Stimulated activated CD8-positive, alpha-beta memory T cell treated with anti-CD3 and anti-CD28 coated beads, Interleukin-7, amount 100 ng/mL, for 4 hours (primary cell): ENCODE measurements at places on chromosomes 16 and 17.

DNA sequence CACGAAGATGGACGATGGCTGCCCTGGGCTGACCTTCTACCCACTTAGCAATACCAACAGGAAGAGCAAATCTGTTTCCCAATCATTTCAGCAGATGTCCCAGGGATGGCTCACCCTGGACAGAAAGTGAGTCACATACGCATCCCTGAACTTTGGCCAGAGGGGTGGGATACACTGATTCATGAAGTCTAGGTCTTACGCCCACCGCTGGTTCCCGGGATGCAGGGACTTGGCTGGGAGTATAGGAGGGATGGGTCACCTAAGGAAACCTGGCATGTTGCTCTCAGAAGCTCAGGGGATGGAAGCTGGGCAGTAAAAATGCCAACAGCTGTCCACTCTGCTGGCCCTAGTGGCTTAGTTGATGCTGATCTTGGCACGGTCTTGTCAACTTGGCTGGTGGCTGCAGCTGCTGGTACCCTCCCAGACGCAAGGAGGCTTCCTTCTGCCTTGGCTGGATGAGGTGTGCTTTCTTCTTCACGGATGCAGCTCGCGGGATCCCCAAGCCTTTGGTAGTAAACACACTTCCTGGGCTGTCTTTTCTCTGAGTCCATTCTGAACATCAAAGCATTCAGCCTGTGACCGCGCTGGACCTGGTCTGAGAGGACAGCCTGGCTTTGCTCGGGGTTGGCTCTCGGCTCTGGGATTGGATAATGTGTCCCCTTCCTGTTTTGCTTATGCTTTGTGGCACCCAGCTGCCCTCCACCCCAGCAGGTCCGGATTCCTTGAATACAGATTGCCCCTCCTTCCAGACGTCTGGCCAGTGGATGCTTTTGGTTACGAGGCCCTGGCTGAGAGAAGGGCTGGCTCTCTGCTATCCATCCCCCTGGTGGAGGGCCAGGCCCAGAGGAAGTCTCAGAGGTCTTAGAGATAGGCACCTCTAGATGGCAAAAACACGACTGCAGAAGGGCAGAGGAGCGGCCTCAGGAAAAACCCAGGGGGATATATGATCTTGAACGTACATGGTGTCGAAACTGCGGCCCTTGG, 71.5 kb downstream of the RAP1GAP2 start:
- no peak for DNase-seq

DNA sequence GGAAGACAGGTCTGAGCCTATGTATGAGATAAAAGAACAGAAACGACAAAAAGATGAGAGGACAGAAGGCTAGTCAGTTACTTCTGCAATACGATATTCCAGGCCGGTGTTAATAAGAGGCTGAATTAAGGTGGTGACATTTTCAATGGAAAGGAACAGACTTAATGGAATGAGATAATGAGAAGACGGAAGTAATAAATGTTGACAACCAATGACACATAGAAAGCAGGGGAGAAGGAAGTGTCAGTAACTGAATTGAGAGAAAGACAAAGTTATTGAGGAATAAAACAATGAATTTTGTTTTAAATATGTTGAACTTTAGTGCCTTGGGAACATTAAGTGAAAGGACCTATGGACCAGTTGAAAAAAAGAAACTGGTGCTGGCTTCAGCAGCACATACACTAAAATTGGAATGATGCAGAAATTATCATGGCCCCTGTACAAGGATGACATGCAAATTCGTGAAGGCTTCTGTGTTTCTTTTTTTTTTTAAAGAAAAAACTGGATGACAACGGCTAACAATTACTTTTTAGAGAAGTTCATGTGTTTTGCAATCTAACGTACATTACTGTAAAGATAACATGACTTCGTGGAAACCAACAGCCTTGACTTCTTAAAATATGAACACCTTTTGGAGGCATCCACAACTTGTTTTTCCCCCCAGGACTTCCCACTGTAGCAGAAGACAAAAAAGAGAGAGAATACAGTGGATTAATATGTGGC, 18.5 kb upstream of the CPD start:
- DNase-seq: no peak

DNA sequence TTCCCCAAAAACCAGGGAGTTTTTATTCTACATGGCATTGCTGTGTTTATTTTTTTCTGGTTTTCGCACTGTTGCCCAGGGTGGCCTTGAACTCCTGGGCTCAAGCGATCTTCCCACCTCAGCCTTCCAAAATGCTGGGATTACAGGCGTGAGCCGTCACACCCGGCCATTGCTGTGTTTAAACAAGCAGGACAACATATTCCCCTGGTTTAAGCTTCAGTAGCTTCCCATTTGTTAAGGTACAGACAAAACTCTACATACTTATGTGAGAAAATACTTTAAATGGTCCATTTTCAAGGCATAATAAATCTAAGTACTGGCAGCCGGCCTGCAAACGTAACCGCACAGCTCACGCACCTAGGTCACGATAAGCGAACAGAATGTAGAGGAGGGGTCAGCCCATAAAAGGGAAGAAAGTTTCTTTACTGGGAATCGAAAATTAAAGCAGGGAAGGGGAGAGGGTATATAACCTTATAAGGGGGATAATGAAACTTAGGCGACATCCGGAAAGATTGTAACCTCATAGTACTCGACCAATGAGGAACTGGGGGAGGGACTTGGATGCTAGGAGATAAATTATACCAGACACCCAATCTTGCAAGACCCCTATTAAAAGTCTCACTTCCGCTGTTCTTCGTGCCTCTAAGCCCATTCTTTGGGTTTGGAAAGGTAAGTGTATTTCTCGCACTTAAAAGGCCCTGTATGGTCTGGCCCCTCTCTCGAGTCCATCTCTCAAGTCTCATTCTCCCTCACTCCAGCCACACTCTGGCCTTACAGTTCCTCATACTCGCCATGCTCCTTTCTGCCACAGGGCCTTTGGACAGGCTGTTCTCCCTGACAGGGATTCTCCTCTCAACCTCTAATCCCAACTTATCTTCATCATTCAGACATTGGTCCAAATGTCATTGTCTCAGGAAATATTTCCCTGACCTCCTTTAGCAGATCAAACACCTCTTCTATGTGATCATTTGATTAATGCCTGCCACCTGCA, 59.2 kb downstream of the TEX14 start:
- DNase-seq: no peak

GRCh38 chr17:19762515-19762961, 14.4 kb upstream of the ALDH3A1 start:
- peak; percentile 11 for DNase-seq

DNA sequence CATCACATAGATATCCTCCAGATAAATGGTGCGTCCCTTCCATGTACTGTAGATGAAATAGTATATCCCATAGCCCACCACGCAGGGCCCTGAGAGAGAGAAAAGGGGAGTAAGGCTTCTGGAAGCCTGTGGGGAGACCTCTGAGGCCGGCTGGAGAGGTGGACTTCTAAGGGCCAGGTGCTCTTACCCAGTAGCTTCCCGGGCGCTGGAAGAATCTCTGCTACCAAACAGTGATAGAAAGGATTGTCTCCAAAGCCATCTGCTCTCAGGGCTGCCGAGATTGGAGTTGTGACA, 718 bp downstream of the SAT2 start:
- no peak for DNase-seq

DNA sequence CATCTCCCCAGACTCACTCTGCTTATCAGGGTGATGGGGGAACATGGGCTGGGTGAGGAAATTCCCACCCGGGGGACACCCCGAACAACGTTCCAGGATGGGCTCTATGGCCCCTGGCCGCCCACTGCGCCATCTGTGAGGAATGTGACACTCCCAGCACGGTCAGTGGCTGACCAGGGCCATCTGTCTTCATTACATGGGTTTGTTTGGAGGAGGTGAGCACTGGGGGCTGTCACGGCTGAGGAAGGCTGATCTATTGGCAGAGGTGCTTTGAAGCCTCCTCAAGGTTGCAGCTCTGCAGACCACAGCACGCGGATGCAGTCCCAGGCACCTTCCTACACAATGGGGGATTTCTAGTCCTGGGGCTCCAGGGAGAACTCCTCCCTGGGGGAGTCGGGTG, 214.1 kb upstream of the FOXF1 start:
- no peak for DNase-seq

DNA sequence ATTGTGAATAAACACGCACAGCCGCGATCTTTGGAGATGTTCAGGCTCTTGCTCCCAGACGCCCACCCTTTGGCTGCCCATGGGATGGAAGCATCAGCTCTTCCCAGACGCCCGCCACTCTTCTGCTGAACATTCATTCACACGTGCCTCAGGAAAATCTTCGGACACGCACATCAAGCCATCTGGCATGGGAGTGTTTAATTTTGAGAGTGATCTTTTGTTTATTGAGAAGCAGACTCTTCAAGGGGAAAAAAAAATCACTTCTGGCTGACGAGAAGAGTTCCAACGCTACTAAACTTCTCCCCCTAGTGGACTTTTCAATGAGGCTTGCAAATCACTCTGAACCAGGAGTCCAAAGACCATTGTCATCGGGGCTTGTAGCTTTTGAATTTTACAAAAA, 62.0 kb upstream of the NUDT7 start:
- no peak for DNase-seq

GRCh38 chr16:10946308-10946707, 1.9 kb downstream of the CLEC16A start:
- DNase-seq: no peak

GRCh38 chr16:27792486-27793248, 242.7 kb downstream of the KATNIP start:
- no peak for DNase-seq

DNA sequence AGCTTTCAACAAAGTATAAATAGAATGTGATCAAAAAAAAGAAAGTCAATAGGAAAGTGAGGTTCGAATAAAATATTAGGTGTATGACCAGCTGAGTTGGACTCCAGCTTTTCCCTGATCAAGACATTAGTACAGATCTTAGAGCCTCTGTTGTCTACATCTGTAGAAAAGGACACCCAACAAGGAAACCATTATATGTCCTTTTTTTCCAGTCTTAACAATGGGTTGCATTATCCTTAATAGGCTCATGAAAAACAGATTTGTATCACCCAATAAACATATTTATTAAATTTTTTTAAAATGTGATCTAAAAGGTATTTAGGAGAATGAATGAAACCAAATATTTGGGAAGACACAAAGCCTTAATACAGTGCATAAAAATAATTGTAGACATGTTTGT, 18.1 kb downstream of the ABCA6 start:
- DNase-seq: no peak

DNA sequence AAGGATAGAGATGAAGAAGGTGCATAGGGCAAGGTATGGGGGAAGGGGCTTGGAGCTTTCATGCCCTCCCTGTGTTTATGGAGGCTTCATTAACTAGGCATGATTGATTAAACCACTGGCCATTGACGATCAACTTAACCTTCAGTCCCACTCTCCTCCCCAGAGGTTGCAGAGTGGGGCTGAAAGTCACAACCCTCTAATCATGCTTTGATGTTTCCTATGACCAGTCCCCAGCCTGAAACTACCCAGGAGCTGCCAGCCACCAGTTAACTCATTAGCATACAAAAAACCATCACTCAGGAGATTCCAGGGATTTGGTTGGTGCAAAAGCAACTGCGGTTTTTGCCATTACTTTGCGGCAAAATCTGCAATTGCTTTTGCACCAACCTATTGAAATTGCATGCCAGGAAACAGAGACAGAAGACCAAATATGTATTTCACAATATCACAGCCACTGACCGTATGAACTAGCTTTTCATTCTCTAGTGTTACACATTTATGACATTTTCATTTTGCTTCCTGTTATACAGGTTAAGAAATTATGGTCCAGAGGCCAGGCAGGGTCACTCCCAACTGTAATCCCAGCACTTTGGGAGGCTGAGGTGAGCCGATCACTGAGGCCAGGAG, 5.4 kb downstream of the GFOD2 start:
- DNase-seq: no peak

DNA sequence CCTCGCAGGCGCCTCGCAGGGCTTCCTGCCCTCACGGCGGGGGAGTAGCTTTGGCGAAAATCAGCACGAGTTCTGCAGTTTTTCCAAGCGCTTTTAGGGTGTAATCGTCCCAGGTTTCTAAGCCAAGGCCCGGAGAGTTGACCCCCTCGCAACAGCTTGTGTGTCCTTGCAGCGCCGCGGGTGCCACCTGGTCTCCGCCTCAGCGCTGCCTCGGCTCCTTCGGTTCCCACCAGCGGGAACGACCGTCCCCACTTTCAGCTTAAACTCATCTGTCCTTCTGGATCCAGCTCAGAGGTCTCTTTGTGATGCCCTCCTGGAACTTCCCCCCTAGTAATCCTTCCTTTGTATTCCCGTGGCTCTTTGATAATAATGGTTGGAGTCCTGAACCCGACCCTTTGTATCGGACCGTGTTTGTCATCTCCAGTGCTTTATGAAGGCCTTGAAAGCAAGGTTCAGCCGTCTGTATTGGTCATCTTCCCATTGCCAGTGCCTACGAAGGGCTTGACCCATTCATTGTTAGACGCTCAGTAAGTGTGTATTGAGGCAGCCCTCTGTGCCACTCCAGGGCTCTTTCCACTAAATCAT, 858 bp upstream of the SMARCE1 start:
- no peak for DNase-seq

GRCh38 chr16:84633622-84634021, 14.7 kb upstream of the KLHL36 start:
- no peak for DNase-seq

DNA sequence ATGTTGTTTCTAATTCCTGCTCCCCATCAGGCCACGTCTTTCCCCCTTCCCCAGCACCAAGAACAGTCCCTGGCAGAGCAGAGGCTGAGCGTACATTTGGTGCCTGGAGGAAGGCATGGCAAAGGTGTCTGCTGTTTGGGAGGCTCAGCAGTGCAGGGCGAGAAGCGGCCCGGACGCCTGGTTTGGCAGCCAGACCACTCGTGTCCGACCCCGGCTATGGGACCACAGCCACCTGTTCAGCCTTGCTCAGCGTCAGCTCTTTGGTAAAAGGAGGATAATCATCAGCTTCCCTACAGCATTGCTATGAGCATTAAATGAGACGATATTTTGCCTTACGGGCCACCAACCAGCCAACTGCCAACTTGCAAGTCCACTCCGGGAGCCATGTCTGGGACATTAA, 106.7 kb upstream of the CREBBP start:
- no peak for DNase-seq

GRCh38 chr17:69047368-69048263, 13.1 kb downstream of the ABCA9 start:
- no peak for DNase-seq

DNA sequence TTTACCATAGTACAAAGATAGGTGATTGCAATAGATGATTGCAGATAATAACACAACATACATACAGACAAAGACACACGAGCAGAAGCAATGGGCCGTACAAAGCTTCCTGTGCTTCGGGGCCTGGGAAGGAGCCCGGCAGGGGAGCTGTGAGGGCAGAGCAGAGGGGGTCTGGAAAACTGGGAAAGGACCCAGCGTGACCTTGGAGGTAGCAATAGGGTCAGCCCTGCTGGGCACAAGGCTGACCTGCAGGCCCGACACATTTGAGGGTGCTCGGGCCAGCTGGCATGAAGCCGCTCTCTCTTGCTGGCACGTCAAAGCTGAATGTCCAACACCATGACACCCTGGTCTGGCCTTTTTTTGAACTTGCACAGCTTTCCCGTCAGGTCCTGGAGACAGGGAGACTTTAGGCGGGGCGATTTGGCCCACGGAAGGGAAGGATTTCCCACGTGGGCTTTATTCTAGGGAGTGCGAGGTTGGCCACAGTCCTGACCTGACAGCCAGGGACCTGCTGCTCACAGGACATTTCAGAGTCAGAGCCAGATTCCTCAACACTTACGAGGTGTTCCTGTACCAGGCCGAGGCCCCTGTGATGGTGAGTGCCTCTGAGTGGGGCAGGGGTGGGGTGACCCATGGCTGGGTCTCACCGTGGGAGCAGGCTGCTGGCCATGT, 83.2 kb downstream of the NTN1 start:
- no peak for DNase-seq
